GM13977 (cell line): ENCODE measurements at places on chromosomes 13 and 19.

DNA sequence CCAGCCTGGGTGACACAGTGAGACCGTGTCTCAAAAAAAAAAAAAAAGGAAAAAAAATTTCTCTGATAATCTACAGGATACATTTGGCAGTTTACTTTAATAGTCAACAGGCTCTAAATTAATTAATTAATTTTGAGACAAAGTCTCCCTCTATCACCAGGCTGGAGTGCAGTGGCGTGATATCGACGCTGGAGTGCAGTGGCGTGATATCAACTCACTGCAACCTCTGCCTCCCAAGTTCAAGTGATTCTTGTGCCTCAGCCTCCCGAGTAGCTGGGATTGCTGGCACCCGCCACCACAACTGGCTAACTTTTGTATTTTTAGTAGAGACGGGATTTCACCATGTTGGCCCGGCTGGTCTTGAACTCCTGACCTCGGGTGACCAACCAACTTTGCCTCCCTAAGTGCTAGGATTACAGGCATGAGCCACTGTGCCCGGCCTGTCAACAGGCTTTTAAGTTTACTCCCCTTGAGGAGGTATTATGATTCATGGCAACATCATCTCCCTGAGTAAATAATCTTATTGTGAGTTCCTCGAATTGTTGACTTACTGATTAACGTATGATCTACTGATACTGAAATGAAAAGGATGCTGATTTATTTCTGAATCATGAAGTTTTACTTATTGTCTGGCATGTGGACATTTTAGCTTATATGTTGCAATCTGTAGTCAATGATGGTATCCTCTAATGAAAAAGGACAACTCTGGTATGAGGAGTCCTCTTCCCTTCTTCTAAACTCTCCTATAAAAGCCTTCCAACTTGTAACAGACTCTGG, 21.3 kb upstream of the MTRF1 start:
- DNase-seq: no peak

DNA sequence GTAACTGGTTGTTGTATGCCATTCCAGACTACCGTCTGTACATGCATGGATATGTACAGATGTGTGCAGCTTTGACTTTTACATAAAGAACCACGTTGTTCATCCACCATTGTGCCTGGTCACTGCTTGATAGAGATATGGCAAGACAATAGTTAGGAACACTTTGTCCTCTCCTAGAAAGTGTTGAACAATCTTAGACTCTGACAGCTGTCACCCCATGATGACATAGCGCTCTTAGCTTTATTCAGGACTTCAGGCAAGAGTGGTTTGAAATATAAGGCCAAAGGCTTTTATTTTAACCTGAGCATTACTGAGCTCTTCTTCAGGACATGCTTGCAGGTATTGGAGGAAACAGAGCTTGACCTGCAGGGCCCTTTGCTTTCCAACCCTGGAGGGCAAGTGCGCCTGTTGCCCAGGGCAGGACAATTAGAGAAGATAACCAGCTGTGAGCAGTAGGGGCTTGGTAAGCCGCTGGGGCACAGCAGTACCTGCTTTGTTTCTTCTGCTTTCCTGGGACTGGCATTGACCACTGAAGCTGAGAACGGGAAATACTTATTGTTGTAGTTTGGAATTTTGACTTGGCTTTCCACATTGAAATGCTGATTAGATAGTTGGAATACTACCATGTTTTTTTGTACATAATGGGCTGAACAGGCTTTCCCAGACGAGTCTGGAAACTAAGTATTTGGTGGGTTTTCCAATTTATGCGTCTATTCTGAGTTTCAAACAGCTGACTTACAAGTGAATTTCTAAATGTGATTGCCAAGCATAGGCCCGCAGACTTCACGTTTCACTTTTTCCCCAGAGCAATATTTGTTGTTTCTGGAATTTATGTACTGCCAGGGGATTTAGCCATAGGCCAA, 51.1 kb downstream of the GARRE1 start:
- no peak for DNase-seq

DNA sequence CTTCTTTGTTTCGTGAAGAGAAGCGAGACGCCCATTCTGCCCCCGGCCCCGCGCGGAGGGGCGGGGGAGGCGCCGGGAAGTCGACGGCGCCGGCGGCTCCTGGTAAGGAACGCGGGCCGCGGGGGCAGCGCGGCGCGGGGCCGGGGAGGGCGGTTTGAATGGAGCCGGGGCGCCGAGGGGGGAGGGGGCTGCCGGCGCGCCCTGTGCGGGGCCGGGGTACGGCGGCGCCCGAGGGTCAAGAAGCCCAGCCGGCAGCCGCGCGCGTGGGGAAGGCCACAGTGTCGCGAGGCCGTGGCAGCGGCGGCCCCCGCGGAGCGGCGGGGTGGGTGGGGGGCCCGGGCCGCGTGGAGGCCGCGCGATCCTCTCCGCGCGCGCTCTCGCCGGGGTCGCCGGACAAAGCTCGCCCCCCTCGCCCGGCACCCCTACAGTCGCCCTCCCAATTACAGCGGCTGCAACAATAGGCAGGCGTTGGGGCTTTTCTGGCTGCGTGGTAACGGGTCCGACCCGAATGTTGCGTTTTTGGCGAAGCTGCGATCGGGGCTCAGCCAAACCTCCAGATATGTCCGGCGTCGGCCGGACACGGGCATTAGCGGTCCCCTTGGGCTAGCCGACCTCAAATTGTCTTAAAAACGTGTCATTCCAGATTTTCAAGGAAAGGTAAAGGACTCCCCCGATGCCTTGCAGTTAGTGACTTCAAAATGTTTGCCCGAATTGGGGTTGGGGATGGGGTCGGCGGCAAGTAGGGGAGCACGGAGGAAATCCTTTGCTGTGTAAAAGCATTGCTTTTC, 437 bp downstream of the SMARCA4 start:
- DNase-seq: peak; percentile 25

- no peak for DNase-seq
These were observed 63.9 kb downstream of the LATS2 start for GRCh38 chr13:20997301-20998161.
